ENCODE measurements at places on chromosomes 1 and 21.

GRCh38 chr1:111733183-111733991 lies 5.8 kb downstream of the INKA2 start:
- DNase-seq = no peak

DNA sequence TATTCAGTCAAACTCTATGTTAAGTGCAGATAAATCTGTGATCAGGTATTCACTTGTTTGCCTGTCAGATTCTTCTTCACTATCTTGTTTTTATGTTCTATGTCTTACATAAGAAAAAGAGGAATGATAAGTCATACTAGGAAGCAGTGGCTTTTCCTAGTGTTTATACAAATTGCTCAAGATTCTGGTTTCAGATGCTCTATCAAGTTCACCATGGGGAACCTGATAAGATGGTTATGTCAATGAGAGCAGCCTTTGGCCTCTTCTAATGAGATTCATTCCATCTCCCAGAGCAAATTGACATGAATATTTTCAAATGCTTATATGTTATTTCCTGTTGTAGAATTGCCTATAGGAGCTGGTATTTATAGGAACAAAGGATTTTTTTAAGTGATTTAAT lies 218.8 kb upstream of the TMPRSS15 start:
- DNase-seq = no peak

DNA sequence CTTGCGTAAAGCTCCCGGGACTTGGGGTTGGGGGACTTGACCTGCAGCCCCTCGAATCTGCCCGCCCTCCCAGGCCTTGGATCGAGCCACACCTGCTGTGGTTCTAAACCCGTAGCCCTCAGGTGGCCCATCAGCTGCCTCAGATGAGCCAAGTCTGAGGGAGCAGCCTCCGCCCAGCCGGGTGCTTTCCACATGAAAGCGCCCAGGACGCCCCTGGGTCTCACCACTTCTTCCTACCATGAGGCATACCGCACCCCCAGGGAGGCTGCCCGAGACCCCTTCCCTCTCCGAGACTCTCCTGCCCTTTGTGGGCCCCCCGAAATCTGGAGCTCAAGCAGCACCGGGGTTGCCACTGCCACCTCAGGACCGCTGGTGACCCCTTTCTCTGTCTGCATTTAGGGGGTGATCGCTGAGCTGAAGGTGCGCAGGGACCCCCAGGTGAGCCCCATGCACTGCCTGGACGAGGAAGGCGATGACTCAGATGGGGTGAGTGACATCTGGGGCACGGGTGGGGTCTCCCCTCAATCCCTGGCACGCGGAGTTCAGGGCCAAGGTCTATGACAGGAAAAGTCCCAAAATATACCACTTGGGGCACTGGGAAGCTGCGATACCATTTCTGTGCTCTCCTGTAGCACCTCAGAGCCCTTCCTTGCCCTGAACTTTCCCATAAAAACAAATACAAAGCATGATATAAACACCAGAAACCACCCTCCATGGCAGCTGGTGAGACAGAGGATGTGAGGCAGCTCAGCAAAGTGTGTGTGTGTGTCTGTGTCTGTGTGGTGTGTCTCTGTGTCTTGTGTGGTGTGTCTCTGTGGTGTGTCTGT lies 68.5 kb downstream of the SLC19A1 start:
- DNase-seq = no peak

DNA sequence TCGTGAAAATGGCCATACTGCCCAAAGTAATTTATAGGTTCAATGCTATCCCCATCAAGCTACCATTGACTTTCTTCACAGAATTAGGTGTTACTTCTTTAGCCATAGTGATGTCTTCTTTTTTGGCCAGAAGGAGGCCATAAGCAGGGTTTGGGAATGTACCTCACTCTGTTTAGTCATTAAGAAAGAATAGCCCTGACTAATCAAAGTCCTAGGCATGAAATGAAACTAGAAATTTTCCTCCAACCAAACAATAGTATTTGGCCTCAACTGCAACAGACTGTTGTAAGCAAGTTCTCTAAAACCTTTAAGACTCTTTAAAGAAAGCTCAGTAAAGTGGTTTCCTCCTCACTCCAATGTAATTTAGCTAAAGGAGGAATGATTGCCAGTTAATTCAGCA lies 163.9 kb downstream of the AKT3 start:
- no peak for DNase-seq

DNA sequence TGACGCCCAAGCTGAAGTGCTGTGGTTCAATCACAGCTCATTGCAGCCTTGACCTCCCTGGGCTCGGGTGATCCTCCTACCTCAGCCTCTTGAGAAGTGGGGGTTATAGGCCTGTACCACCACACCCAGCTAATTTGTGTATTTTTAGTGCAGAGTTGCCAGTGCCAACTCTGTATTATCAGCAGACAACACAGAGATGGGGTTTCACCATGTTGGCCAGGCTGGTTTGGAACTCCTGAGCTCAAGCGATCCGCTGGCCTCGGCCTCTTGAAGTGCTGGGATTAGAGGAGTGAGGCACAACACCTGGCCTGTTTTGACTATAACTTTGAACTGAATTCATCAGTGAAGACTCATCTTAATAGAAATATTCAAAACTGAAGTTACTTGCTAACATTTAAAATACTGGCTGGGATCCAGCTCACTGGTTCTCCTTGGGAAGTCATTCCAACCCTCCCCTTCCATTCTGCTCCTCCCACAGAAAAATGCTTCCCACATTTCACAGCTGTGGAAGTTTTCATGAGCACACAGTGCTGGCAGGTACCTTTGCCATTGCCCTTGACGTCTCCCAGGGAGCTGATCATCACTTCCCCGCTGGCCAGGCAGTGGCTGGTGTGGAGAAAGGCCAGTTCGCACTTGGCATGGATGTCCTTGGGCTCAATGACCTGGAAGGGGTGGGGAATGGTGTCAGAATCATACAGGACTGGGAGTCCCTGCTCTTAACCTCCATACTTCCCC lies 4.7 kb downstream of the SELENBP1 start:
- DNase-seq = no peak
